Activated CD8-positive, alpha-beta T cell treated with anti-CD3 and anti-CD28 coated beads for 36 hours (primary cell): ENCODE measurements at places on chromosomes 6 and 20.

- H3K4me1 ChIP-seq, result peaks cover 15% of the 10 kb centered on the region
- H3K4me3 ChIP-seq, result no peak overlapping the region
- H3K27me3 ChIP-seq, result no peaks in the 10 kb centered on the region
- DNase-seq, result no peak
- no peak overlapping the region for H3K27ac ChIP-seq
These were observed 86.5 kb upstream of the SCP2D1 start for GRCh38 chr20:18727032-18727508.

DNA sequence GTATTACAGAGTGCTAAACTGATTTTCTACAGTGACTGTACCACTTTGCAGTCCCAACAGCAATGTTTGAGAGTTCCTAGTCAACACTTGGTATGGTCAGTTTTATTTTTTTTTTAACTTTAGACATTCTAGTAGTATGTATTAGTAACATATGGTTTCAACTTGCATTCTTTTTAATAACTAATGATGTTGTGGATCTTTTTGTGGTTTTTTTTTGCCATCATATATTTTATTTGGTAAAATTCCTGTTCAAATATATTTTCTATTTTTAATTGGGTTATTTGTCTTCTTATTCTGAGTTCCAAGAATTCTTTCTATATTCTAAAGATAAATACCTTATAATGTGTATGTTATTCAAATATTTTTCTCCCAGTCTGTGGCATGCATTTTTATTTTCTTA lies 189.4 kb upstream of the ECI2 start:
- no peak overlapping the region for H3K4me3 ChIP-seq
- no peak overlapping the region for H3K27ac ChIP-seq
- DNase-seq, result no peak

DNA sequence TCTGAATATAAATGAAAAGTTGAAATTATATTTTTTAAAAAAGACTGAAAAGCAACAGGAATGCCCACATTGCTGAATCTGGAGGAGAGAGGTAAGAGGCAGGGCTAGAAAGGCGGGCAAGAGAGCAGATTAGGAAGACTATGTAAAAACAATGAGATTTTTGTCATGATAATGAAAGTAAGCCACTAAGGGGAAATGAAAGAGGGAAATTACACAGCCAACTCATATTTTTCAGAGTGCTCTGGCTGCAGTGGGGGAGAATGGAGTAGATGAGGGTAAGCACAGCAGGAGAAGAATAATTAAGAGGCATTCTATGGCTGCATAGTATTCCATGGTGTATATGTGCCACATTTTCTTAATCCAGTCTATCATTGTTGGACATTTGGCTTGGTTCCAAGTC lies 281.9 kb downstream of the PKHD1 start:
- no peaks in the 10 kb centered on the region for H3K27me3 ChIP-seq
- no peaks in the 10 kb centered on the region for H3K4me1 ChIP-seq
- H3K4me3 ChIP-seq, result no peak overlapping the region
- H3K27ac ChIP-seq, result no peak overlapping the region
- DNase-seq, result no peak
- H3K36me3 ChIP-seq, result no peaks in the 10 kb centered on the region

DNA sequence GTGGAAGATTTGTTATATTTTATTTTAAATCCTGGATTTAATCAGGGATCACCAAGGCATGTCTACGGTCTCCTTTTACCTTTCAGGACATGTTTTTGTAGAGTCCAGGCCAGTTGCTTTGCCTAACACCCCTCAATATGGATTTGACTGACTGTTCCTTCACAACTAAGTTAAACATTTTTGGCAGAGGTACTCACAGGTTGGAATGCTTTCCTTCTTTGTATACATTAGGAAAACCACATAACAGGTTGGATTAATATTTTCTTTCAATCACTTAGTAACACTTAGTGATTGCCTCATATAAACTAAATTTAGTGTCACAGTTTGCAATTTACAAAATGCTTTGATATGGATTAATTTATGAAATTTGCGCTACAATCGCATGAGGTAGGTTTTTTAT lies 64.5 kb downstream of the IPCEF1 start:
- H3K4me3 ChIP-seq, result no peak overlapping the region
- peaks cover 2% of the 10 kb centered on the region for H3K4me1 ChIP-seq
- no peak overlapping the region for H3K27ac ChIP-seq
- no peaks in the 10 kb centered on the region for H3K36me3 ChIP-seq

DNA sequence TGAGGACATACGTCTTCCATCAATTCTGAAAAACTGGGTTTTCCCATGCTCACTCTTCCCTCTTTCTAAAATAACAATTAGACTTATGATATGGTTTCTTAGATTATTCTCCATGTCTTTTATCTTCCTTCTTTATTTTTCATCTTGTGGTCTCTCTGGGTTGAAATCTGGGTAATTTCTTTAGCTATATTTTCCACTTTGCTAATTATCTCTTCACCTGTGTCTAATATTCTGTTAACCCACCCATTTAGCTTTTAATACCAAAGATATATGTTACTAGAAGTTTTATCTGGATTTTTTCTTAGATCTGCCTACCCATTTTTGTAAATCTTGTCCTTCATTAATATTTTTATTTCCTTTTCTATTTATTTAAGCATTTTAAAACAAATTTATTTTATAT lies 121.8 kb downstream of the TENT5A start:
- H3K27me3 ChIP-seq, result no peaks in the 10 kb centered on the region
- no peak overlapping the region for H3K27ac ChIP-seq
- H3K36me3 ChIP-seq, result no peaks in the 10 kb centered on the region
- H3K4me3 ChIP-seq, result no peak overlapping the region
